ENCODE measurements at places on chromosomes 5 and 9. TPM values are rescaled to one million over a fixed set of nuclear protein-coding genes. Genes with fewer than 3 reads are reported as not detected.

SERF1A gene
- 7.0 TPM for total RNA-seq

HAND1 gene
- 7.4 TPM for total RNA-seq

ENTPD2 gene
- total RNA-seq: not detected

TOR4A gene
- 2.3 TPM for total RNA-seq

FGF10 gene
- not detected for total RNA-seq

CNTNAP3B gene
- total RNA-seq: 12.2 TPM

TMEM267 gene
- 7.8 TPM for total RNA-seq

RALGPS1 gene
- 0.37 TPM for total RNA-seq

ANKRD31 gene
- total RNA-seq: not detected

CCNJL gene
- 8.6 TPM for total RNA-seq

DNA sequence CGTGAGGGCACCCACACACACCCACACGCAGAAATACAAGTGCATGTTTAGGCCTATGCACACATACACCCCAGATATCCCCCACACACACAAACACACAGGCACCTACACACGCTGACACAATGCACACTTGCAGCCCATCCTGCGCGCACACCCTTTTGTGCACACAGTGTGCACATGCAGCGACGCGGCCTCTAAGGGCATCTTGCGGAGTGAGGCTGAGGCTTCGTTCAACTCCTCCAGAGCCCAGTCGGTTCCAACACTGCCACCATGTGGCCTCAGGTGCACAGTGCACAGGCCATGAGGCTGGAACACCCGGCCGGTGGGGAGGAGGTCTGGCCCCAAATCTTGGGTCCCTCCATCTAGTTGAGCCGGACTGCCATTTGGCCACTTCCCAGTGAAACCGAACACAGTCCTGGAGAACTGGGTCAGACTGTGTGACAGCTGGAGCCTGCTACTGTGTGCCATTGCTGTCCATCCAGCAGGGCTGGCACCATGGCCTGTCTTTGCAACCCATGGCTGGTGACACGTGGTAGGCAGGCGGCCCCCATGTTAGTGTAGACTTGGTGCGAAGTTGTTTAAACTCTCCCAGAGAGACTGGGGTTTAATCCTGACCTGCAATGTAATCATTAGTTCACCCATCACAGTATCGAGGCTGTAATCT is 97.7 kb upstream of the MVB12B start:
- DNase-seq: peak; percentile 42

GRCh38 chr9:78278177-78278777 is 18.6 kb upstream of the PSAT1 start:
- no peak for DNase-seq

- peak; percentile 44 for DNase-seq
Observed at GRCh38 chr5:163963881-163964280, 458.5 kb downstream of the MAT2B start.

- no peak for DNase-seq
Observed at GRCh38 chr9:71819115-71819739, 50.9 kb upstream of the CEMIP2 start.

DNA sequence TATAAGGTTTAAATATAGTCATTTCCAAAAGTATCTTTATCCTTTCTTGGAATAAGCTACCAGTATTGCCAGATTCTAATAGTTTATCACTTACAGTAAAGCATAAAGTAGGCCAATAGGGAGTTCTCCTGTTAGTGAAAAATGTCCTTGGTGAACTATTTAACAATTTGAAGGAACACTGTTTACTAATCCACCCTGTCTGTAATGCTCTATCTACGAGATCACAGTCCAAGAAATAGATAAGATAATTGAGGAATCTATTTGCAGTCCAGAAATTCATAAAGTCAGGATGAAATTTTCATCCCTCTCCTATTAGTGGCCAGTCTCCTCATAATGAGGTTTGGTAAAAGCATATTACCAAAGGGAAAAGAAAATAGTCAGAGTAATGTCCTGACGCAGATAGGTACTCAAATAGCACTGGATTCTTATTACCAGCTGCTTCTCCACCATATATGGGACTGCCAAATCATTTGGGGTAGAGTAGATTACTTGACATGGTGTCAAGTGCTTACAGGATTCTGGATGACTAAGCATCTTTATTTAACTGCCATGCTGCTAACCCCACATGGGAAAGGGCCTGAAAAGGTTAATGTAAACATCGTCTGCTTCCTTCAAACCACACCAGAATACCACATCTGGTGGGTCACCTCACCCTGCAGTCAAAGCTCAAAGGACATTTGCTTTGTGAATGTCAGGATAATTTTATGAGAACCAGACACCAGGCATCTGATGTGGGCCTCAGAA is 808.1 kb downstream of the EFNA5 start:
- DNase-seq: no peak

DNA sequence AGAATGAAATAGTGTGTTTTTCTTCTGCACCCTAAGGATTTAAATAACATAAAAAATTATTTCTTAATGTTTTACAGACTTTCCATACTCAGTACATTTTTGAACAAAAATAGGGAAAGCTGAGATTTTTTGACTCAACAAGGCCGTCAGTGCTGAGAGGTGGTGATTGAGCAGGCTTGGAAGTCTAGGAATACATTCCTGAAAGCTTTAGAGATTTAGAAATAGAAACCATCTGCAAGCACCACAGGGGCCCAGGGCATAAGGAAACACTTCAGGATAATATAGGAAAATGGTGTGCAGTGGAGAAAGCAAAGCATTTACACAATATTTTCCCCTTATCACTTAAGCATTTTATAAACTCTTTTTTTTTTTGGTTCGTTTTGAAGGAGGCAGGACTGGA is 5.2 kb downstream of the BASP1 start:
- DNase-seq: no peak

- no peak for DNase-seq
Observed at GRCh38 chr5:120254385-120254784, 209.7 kb upstream of the PRR16 start.

- DNase-seq: peak; percentile 84
Observed at GRCh38 chr9:133121198-133121914, at the start of gene RALGDS. RALGDS (minus strand) TSS chr9:133121240; CDS start chr9:133121154, 86 bp downstream.

DNA sequence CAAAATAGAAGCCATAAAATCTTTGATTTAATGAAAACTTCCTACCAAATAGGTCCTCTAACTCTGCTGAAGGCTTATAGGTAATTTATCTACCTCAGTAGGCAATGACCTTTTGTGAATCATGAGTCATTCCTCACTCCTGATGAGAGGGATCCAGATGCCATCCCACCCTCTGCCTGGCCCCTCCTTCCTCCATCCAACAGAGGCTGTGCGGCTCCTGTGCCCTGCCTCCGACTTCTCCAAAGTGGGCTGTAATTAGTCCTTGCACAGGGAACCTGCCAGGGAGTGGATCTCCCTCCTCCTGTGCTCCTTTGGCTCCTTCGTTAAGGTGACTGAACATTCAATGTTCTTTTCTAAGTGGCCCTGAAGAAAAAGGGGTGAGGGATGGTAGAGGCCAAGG is 213.9 kb upstream of the TBCA start:
- no peak for DNase-seq

GRCh38 chr5:129223178-129223577 is 128.6 kb downstream of the ISOC1 start:
- DNase-seq: no peak

DNA sequence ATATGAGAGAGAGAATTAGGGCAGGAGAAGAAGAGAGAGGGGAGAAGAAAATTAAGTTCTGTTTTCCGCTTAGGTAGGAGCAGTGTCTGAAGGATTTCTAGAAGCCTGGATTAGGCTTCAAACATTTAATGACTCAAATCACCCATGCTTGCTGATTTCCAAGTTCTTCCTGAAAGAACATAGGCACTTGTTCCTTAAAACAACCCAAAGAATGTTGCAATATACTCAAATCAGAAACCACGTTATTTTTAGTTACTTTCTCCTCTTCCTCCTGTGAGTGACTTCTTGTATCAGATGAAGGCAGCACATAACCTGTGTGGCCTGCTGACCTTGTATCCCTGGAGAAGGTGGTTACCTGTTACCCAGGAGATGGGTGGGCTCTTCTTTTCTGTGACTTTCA is 351.5 kb upstream of the KLF4 start:
- DNase-seq: no peak

DNA sequence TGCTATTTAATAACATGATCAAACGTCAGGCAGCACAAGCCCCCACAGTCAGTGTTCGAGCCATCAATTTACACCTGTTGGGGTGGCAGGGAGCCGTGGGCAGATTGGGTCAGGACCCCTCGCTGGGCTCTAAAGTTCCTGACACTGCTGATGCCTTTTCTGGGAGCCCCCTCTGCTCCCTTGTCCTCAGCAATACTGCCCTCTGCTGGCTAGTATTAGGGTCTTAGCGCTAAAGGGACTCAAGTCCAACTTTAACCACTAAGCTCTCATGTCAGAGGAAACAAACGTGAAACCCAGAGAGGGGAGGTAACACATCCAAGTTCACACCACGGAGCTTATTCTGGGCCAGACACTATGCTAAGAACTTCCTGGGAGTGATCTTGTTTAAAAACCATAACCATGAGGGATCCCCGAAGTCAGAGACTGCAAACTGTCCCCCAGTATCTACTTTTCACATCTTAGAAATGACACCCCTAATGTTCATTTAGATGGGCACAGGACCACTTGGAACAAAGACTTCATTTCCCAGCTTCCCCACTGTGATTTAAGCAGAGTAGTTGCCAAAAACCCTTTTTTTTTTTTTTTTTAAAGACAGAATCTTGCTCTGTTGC is 20.4 kb downstream of the ANKS6 start:
- peak; percentile 35 for DNase-seq

DNA sequence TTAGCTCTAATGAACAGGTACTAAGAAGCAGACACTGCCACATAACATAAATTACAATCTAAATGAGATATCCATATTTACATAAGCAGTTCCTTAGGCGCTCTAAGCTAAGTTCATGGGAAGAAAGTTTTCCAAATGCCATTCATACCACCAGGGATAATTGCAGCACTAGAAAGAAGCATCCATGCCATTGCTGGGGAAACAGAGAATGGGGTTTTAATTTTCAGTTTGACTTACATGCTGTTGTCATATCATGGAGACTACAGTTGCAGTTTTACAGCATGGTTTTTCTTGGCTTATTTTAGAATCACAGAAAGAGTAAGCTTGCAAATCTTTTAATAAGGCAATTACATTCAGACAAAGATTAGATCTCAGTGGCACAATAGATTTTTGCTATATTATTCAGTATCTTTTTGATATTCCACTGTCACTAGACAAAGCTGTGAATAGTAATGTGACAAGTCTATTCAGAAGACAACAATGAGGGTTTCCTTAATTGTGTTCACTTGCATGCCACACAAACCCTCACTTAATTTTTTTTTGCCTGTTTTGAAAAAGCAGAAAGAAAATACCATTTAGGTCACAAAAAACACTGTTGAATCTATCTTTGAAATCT is 108.4 kb upstream of the ELAVL2 start:
- no peak for DNase-seq

GRCh38 chr5:133782736-133783135 is 170.4 kb upstream of the FSTL4 start:
- no peak for DNase-seq

DNA sequence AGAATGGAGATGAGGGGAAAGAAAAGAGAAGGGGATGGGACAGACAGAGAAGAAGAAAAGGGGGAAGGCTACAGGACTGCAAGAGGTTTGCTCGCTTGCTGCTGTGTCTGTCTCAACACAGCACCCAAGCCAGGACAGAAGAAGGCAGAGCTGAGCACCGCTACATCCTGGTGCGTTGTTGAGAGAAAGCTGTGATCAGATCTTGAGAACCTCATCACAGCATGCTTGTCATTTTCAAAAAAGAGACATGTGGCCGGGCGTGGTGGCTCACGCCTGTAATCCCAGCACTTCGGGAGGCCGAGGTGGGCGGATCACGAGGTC is 110.9 kb downstream of the NXNL2 start:
- DNase-seq: no peak

- DNase-seq: peak; percentile 86
Observed at GRCh38 chr5:149452665-149453617, 73.8 kb upstream of the IL17B start.

- peak; percentile 51 for DNase-seq
Observed at GRCh38 chr5:134289509-134290113, 63.7 kb upstream of the PPP2CA start.

- DNase-seq: peak; percentile 30
Observed at GRCh38 chr5:88679638-88680037, 203.3 kb downstream of the MEF2C start.

DNA sequence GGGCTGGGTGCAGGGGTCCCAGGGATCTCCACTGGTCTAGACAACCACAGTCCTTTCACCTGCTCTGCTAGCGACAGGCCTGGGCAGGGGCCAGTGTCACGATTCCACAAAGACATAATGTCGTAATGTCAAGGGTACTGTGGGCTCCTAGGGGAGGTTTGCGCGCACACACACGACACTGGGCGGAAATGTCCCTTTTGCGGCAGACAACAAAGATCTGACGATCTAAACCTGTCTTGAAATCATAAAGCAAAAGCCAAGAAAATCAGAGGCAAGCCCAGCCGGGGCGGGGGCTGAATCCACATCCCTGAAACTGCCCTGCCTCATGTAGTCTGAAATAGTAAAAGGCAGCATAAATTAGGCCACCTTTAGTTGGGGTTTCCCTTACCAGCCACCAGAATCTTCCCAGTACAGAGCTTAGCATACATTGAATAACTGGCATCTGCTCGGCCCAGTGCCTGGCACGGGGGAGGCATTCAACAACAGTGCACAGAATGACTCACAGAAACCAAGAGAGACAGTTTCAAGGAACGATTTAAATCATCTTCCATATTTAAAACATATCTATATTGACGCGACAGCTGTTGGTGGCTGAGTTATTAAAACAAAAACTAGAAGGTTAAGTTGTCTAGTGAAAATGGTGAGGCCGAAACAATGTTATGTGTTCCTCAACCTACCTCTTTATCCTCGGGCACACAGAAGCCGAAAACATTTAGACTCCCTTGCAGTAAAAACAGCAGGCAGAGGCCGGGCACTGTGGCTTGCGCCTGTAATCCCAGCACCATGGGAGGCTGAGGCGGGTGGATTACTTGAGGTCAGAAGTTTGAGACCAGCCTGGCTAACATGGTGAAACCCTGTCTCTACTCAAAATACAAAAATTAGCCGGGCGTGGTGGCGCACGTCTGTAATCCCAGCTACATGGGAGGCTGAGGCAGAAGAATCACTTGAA is 151.0 kb downstream of the MYO10 start:
- peak; percentile 89 for DNase-seq

- peak; percentile 54 for DNase-seq
Observed at GRCh38 chr9:123150708-123151503, 117.4 kb downstream of the GPR21 start.

- no peak for DNase-seq
Observed at GRCh38 chr5:67806654-67807438, 408.7 kb upstream of the PIK3R1 start.
